ENCODE measurements at places on chromosomes 1 and 21.

DNA sequence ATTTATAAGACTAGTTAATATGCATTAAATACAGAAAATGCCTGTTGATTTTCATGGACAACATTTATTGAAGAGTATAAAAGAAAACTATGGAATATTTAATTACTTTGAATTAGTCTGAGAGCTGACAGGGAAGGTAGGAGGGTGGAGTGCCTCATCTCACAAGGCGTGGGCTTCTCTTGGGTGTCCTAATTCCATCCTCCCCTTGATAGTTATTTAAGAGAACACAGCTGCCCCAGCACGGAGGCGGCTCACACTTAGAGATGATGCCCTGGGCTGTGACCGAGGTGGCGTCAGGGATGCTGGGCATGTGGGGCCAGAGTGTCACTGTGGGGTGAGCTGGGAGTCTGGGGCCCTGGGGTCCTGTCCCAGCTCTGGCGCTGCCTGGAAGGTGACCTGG, 493.0 kb downstream of the PTPRU start:
- no peak for DNase-seq

- DNase-seq: no peak
Observed at GRCh38 chr1:66506991-66507390, 27.0 kb upstream of the SGIP1 start.

- no peak for DNase-seq
Observed at GRCh38 chr1:226474041-226474440, 66.1 kb upstream of the PARP1 start.

DNA sequence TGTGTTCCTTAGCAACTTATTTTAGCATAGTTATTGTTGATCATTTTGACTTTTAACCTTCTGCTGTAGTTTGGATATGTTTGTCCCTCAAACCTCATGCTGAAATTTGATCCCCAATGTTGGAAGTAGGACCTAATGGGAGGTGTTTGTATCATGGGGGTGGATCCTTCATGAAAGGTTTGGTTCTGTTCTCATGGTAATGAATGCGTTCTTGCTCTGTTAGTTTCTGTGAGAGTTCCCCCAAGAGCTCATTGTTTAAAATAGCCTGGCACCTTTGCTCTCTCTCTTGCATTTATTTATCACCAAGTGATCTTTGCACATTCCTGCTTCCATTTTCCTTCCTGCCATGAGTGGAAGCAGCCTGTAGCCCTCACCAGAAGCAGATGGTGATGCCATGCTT, 372.1 kb upstream of the VAMP3 start:
- DNase-seq: no peak

- no peak for DNase-seq
Observed at GRCh38 chr1:206676499-206676898, 8.2 kb upstream of the MAPKAPK2 start.

- no peak for DNase-seq
Observed at GRCh38 chr1:210607361-210607760, 278.7 kb downstream of the HHAT start.

- no peak for DNase-seq
Observed at GRCh38 chr1:245829194-245829593, 674.4 kb downstream of the KIF26B start.

DNA sequence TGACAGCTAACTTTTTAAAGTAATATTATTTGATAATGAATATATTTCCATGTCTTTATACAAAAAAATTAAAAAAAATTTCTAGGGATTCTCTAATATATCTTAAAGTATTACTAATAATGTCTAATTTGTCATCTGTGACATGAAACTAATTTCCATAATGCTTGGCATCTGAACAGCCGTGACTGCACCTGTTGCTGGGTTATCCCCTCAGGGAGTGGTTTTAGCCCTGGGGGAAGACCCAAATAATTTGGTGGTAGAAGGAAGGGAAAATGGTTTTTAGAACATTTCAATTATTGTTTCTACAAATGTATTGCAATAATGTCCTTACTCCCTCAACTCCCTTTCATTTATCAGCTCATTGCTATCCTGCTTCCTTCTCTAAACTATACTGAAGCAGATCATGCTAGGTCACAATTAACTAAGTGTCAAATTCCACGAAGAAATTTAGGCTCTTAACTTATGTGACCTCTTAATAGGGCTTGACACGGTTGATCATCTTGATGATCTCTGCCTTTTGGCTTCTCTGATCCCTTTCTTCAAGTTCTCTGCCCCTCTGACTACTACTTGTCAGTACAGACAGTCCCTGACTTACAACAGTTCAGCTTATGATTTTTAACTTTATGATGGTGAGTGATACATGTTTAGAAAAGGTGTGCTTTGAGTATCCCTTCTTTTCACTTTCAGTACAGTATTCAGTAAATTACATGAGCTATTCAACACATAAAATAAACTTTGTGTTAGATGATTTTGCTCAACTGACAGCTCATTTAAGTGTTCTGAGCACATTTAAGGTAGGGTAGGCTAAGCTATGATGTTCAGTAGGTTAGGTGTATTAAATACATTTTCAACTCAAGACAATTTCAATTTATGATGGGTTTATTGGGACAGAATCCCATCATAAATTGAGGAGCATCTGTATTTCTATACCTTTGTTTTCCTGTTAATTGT, 26.4 kb upstream of the DPH5 start:
- DNase-seq: no peak

GRCh38 chr21:45929449-45929848, 52.1 kb upstream of the COL6A1 start:
- no peak for DNase-seq

DNA sequence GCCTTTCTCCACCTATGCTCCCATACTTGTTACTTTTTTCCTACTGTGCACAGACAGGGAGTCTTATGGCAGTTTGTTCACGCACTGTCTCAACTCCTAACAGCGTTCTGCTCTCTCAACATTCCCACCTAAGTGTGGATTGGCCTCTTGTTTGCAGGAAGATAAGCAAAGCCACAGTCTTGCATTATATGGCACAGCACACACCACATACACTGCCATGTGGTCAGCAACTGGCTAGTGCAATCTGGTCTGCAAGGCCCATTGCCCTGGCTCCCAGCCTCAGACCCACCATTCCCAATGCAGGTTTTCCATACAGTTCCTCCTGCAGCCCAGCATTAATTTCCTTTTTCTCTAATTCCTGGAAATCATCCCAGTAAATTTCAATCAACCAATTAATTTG, 38.3 kb upstream of the LAMC2 start:
- no peak for DNase-seq

- DNase-seq: no peak
Observed at GRCh38 chr1:95562230-95562629, 328.2 kb downstream of the RWDD3 start.

DNA sequence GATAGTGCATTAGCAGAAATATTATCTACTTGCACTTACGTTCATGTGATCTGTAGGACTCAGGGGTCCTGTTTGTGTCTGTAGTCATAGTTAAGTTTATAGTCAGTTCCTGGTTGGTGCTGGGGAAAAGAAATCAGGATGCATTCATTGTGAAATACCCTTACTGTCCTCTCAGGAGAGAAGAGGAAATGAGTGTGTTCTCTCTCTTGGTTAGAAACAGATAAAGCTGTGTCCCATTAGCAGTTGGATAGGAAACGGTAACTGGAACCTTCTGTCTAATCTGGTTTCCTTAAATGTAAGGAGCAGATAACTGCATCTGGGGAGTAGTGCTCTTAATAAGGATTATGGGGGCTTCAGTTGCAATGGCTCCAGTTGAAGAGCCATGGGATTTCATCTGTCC, 8.9 kb downstream of the SDCCAG8 start:
- DNase-seq: no peak

- DNase-seq: no peak
Observed at GRCh38 chr1:85957760-85958159, 198.8 kb downstream of the COL24A1 start.

GRCh38 chr1:20992322-20993056, 184.2 kb downstream of the EIF4G3 start:
- no peak for DNase-seq

DNA sequence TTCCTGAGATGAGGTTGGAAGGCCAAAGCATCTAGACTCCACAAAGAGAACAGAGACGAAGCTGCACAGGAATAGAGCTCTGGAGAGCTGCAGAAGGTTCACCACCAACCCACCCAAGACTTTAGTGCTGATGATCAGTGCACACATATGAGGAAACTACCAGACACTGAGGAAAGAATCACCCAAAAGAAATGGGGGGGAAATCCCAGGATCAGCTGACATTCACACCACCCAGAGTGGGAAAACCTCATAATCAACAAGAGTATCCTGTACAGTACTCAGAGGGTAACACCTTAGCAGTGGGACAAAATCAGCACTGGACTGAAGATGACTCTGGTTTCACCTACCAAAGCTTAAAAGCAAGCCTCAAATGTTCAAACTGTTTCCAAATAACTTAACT, 36.4 kb downstream of the DENND1B start:
- no peak for DNase-seq

DNA sequence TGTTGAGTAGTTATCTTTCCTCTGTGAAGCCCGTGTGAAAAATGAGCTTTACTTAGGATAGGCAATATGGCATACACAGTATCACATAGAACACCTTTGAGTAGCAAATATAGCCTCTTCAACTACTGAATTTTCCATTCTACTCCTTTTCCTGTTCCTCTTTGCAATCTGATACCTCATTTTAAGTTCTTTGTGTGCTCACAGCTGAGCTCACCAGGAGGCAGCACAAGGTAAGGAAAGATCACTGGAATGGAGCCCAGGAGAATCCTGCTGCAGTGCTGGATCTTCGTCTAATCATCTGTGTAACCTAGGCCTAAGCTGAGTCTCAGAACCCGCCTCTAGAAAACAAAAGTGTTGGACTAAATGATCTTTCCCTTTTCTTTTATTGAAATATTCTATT, 171.0 kb downstream of the LRRC40 start:
- no peak for DNase-seq

- no peak for DNase-seq
Observed at GRCh38 chr1:4150262-4150661, 250.2 kb upstream of the C1orf174 start.

- DNase-seq: no peak
Observed at GRCh38 chr1:151867765-151868411, 14.4 kb upstream of the THEM5 start.

DNA sequence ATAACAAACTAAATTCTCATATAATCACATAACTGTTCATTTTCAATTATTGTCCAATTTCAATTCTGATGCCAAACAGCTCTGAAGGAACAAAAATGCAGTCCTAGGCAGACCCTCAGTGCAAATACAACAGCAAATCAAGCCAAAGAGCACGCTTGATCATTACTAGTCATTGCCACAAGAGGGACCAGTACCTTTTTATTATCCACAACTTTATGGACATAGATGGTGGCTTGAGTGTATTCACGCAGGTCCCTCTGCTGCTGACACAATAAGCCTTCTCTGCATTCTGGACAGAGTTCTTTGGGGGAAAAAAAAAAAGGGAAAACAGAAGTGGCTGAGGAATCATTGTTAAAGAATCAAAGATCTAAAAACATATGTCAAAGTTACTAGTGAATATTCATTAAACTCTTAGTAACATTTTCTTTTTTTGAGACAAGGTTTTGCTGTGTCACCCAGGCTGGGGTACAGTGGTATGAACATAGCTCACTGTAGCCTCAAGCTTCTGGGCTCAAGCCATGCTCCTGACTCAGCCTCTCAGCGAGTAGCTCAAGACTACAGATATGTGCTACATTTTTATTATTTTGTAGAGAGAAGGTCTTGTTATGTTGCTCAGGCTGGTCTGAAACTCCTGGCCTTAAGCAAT, 34.3 kb upstream of the RAP1GAP start:
- peak; percentile 11 for DNase-seq

GRCh38 chr1:65235867-65236805, 73.2 kb upstream of the DNAJC6 start:
- DNase-seq: peak; percentile 79

DNA sequence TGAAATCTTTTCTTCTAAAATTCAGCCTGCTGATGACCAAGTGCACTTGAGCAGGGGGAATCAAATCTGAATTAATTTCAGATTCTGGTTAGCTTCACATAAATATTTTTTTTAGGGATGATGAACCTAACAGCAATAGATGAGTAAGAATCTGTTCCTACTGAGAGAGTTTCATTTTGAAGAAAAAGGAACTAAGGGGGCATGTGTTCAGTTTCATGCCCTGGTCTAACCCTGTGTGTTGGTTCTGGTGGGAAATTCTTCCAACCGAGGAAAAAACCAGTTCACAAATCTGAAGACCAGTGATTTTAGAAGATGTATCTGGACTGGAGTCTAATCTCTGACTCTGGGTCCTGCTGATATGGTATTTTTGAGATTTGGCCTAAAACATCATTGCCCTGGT, 13.7 kb downstream of the SELL start:
- DNase-seq: no peak

- DNase-seq: no peak
Observed at GRCh38 chr1:8571200-8571984, 246.0 kb downstream of the RERE start.

DNA sequence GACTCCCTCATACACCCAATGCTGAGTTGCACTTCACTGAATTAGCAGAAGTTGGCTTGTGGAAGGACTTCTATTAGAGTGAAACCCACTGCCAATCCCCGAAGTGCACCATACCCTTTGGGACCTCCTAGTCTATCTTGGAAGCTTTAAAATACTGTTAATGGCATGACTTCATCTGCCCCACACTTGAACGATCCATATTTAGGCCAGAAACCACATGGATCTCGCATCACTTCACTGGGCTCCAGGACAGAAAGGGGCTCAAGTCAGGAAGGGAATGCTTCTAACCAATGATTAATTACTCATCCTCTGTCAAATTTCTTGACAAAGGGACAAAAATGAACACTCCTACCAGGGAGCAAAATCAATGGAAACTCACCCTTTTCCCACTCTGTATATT, 69.1 kb downstream of the BCAR3 start:
- no peak for DNase-seq

GRCh38 chr1:41404308-41404761, 43.1 kb downstream of the FOXO6 start:
- peak; percentile 98 for DNase-seq

- no peak for DNase-seq
Observed at GRCh38 chr1:199410462-199410861, 617.0 kb upstream of the NR5A2 start.
